ENCODE measurements at places on chromosomes 11 and 22.

GRCh38 chr11:20003351-20003750, 156.9 kb downstream of the DBX1 start:
- DNase-seq = no peak

GRCh38 chr11:128300785-128301184, 286.6 kb downstream of the ETS1 start:
- no peak for DNase-seq

- no peak for DNase-seq
Observed at GRCh38 chr11:72831521-72832300, 17.5 kb downstream of the ATG16L2 start.

DNA sequence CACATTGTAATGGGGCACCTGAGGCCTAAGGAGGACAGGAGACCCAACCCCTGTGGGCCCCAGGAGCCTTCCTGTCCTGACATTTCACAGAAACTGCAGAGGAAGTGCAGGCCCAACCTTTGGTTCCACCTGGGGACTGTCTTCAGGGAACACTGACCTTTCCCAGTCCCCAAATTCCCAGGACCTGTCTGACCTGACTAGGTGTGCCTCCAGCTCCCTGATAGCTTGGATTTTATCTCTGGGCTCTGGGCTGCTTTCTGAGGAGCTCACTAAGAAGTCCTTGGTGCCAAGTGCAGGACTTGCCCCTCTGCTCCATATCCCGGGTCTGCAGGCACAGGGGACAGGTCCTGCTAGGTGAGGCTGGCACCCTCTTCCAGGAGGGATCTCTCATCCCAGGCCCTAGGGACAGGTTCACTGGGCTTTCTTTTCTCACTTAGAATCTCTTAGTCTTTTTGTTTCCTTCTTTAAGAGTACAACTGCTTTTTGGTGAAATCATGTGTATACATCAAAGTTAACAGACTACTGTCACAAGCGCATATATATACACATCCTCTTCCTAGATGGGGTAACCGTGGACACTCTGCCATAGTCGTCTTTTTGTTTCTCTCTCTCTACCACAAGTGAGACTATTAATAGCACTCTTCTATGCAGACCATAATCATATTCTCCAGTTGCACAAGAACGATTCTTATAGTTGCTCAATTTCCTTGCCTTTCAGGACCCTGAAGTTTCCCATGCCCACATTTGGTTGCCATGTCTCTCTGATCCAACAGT, 72.0 kb upstream of the IGLL5 start:
- no peak for DNase-seq

GRCh38 chr11:116830184-116830912, 641 bp downstream of the APOC3 start:
- no peak for DNase-seq

DNA sequence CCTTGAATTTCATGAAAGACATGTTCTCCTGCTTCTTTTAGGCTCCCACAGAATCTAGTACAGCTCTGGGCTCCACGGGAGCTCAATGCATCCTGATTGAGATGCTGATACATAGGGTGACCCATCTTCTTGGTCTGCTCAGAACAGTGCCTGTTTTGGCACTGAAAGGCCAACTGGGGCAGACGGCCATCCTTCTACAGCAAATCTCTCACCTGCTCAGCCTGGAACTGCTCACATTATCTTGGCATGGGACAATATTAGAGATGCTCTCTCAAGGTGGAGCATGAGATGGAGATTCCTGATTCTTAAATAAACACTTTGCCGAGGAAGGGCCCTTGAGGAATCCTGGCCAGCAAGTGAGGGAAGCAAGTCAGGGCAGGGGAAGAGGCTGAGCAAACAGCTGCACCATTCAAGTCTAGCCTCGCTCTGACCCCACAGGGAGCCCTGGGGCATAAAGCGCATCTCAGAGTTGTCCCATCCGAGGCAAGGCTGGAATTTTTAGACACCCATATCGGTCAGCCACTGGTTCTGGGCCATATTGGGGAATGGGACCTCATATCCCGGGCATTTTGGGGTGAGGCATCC, 58.4 kb upstream of the CSNK2A3 start:
- DNase-seq = no peak

- no peak for DNase-seq
Observed at GRCh38 chr11:356610-357009, 12.7 kb upstream of the B4GALNT4 start.

DNA sequence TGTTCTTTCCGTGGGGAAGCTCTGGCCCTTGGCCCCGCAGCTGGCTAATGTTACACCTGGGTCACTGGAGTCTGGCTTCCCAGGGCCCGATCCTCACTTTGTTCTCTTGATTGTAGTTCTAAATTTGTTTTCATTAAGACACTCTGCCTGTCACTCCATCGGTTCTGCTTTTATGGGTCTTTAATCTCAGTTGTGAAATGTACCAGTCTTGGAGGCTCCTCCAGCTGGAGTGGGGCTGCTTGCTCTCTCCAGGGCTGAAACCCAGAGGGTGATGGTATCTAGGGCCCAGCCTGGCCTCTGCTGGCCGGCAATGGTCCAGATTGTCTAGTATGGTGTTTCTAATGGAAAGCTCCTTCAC, 352.9 kb downstream of the TENM4 start:
- DNase-seq = no peak

DNA sequence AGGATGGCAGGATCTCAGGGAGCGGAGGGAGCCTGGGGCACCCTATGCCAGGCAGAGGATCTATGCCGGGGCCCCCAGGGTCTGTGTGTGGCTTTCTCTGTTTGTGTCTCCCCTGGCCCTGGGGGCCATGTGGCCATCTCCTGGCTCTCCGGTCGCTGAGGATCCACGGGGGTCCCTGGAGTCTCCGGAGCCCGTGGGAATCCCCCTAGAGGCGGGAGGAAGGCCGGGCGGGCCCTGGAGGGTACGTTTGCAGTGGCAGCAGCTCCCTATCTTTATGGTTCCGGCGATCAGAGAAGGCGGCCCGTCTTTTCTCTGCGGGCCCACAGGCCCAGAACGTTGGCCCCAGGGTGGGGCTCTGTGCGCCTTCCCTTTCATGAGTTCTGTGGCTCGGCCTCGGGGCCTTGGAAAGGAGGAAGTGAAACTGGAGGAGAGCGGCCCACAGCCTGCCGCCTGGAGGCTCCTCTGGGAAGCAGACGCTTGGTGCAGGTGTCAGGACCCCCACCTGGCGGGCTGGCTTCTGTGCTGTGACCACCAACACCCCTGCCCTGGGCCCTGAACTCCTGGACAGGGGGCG, 82.1 kb downstream of the KCNQ1 start:
- DNase-seq = no peak

Data from iPS DF 19.7 (cell line).